ENCODE measurements at places on chromosomes 3 and 15.

- DNase-seq: no peak
These were observed 58.3 kb downstream of the ATP2B2 start for GRCh38 chr3:10447110-10447509.

DNA sequence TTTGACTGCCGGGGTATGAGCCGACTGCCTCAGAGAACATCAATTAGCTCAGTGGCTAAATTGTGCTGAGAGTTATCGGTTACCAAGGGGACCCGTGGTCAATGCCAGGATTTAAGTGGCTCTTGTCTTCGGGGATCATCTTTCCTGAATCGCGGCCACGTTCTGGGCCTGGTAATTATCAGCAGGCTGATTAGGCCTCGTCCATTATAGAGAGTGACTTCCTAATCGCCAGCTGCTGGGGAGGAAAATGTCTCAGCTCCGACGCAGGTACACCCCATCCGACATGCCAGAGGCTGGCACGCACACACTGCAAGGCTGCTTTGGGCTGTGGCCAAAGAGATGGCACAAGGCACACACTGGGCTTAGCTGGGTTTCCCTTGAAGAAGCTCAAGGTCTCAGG lies 10.6 kb downstream of the TRH start:
- DNase-seq: no peak

- DNase-seq: peak; percentile 65
These were observed 20.7 kb downstream of the KLF13 start for GRCh38 chr15:31347067-31347975.

DNA sequence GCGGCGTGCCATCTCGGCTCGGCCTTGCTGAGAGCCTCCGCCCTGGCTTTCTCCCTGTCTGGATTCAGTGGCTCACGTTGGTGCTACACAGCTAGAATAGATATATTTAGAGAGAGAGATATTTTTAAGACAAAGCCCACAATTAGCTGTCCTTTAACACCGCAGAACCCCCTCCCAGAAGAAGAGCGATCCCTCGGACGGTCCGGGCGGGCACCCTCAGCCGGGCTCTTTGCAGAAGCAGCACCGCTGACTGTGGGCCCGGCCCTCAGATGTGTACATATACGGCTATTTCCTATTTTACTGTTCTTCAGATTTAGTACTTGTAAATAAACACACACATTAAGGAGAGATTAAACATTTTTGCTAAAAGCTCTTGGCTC lies 54.1 kb downstream of the PLXNA1 start:
- DNase-seq: no peak

DNA sequence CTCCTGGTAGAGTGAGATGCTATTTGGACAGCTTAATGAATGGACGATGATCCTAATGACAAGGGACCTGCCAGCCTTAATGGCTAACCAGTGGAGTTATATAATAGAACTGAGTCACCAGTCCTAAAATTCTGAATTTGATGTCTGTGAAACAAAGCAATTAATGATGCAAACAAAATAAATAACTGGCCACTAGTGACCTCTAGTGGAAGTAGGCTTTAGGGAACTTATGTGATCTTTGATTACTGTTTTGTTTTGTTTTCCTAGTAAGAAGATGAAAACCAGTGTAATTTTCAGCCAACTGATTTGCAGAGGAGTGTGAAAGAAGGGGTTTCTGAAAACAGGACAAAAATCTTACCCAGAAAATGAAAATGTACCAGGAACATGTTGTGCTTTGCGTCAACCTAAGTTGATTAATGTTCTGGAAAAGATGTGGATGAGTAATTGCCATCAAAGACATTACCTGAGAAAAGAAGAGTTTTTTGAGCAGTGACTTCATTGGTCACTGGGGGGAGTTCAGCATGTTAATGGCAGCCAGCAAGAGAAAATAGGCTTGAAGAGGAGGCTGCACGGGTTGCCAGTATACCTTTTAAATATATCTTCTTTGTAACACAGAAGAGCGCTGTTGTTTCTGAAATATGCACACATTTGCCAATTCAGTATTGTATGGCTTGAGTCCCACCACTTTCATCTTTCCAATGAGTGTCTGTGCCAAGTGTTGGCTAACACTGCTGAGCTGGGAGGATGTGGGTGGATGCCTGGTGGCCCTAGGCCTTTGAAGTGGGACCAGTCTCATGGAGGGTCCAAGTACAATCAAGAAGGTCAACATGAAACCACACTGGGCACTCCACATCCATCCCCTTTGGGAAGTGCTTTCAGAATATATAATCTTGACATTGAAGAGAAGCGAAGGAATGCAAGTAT lies 9.3 kb downstream of the VEPH1 start:
- DNase-seq: no peak

- no peak for DNase-seq
These were observed 37.3 kb downstream of the DZIP1L start for GRCh38 chr3:138078096-138078495.

DNA sequence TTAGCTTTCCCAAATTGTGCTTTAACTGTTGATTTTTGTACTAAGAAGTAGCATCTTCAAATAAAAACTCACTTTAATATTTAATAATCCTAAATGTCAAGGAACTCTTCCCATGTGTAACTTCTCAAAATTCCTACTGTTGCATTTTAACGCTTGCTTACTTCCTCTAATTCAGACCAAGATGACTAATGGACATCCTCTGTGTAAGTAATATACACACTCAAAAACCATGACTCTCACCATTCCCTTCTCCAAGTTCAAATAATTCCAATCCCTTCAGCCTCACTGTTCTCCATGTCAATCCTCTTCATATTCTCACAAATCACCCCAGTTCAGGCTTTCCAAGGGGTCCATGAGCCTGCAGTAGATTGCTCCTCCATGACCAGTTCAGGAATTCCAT lies 13.0 kb downstream of the MRPL46 start:
- DNase-seq: no peak

DNA sequence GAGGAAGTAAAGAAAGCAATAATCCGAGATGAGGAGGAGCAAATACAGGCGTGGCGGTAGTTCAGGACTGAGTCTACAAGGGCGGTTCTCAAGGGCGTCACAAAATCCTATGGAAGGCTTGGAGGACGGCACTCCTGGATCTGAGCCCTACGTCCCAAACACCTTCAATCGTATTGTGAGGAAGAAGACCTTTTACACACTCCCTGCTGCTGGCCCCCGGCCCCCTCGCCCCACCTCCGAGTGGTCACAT lies 747 bp downstream of the PLD1 start:
- DNase-seq: no peak

GRCh38 chr15:63601026-63601703 lies 4.0 kb downstream of the FBXL22 start:
- DNase-seq: peak; percentile 55

- peak; percentile 48 for DNase-seq
These were observed 5.2 kb downstream of the KBTBD13 start for GRCh38 chr15:65081758-65082157.

GRCh38 chr3:142857056-142857455 lies 31.8 kb downstream of the PCOLCE2 start:
- no peak for DNase-seq

- DNase-seq: no peak
These were observed 216.9 kb downstream of the ZBTB20 start for GRCh38 chr3:114929971-114930732.

DNA sequence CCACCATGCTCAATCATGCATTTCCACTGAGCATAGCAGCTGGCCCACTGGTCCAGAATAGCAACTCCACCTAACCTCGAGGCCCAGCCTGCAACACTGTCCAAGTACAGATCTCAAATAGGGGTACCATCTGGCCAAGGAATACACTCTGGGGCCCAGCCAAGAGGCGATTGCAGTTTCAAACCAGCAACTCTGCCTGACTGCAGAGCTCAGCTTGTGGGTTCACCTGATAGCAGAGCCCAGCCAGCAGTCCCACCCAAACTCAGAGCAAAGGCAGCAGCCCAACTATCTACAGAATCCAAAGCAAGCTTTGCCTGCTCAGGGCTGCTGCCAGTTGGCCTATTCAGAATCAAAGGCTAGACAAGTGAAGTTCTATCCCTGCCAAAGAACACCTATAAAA lies 30.5 kb downstream of the POLQ start:
- no peak for DNase-seq
